ENCODE measurements at places on chromosomes 3 and 15. TPM values are rescaled to one million over a fixed set of nuclear protein-coding genes. Genes with fewer than 3 reads are reported as not detected.

ZNF620 gene
- 17.2 TPM for total RNA-seq

CCDC54 gene
- total RNA-seq, result not detected

GOLGA8G gene
- total RNA-seq, result not detected

DNA sequence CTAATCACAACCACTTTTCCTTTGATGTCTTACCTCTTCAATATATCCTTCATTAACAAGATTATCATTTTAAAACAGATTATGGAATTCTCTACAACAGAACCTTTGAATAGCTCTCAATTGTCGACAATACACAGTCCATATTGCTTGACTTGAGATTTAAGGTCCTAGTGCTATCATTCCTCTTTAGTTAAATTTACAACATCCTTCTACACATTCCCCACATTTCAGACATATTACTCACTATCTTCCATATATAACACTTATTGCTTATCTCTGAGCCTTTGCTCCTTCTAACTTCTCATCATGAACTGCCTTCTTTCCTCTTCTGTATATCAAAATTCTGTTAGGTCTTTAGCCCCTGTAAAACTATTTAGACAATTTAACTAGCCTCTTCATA is 247.0 kb downstream of the STXBP5L start:
- H3K4me1 ChIP-seq, result peaks cover 30% of the 10 kb centered on the region
- no peak overlapping the region for H3K27ac ChIP-seq
- no peaks in the 10 kb centered on the region for H3K27me3 ChIP-seq
- no peak for DNase-seq

- no peak for DNase-seq
- no peaks in the 10 kb centered on the region for H3K4me1 ChIP-seq
- no peak overlapping the region for H3K27ac ChIP-seq
- no peaks in the 10 kb centered on the region for H3K27me3 ChIP-seq
These were observed 36.7 kb downstream of the EPHA3 start for GRCh38 chr3:89144080-89144479.

- peaks cover 5% of the 10 kb centered on the region for H3K4me1 ChIP-seq
- peaks cover 18% of the 10 kb centered on the region for H3K36me3 ChIP-seq
- no peak overlapping the region for H3K27ac ChIP-seq
- H3K4me3 ChIP-seq, result no peak overlapping the region
- no peak for DNase-seq
- no peaks in the 10 kb centered on the region for H3K27me3 ChIP-seq
These were observed 92.0 kb downstream of the FOXB1 start for GRCh38 chr15:60096157-60096556.

Data from WTC11 (cell line).